RWPE1 (cell line): ENCODE measurements at places on chromosomes 1 and 21.

DNA sequence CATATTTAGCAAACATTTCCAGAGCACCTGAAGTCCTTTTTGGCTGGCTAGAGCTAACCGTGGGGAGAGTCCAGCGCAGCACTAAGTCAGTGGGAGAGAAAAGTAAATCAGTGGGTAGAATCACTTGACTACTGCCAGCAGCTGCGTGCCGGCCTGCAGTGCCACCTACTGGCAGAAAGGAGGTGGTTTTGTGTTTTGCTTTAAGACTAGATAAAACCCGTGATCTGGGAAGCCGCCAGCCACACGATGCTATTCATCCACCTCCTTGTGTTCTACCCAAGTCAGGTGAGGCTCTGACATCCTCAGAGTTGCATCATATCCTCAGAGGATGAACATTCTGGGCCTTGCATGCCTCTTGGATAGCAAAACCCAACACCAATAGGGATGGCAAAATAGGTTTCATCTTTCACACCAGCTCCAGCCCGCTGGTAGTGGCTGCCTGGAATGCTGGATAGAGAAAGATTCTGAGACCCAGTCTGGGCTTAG lies 14.1 kb upstream of the HEYL start:
- DNase-seq = peak; percentile 60

DNA sequence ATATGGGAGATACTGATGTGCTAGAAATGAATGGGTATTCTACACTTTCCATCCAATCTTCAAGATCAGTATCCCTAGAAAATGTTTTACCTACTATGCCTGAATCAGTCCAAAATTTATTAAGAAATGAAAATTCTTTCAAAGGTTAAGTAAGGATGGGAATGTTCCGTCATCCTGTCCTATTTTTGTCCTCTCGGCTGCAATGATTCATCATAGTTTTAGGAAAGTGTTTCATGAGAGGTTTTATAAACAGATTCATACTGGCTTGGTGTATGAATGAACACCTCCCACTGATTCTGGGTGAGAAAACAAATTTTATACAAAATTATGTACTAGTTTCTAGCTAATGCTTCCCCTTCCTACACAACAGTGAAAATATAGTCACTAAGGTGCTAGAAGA lies 504.6 kb upstream of the NR5A2 start:
- DNase-seq = no peak

DNA sequence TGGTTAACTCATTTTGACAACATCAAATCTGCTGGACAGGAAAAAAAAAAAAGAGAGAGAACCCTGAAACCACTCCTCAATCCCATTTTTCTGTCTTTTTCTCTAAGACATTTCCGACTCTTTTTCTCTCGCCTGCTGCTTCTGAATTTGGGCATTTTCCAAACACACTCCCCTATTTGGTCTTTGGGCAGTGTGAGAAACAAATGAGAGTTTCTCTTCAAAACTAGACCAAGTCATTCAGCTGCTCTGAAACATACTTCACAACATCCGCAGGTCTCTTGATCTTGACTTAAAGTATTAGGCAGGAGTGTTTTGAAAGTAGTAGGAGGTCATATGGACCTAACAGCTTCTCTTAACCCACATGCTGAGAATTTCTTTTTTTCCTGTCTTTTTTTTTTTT lies 364.8 kb upstream of the ESRRG start:
- DNase-seq = no peak

- no peak for DNase-seq
Observed at GRCh38 chr1:246602194-246602593, 35.9 kb downstream of the CNST start.

GRCh38 chr1:198156111-198156744 lies 570 bp upstream of the NEK7 start:
- DNase-seq = peak; percentile 72

DNA sequence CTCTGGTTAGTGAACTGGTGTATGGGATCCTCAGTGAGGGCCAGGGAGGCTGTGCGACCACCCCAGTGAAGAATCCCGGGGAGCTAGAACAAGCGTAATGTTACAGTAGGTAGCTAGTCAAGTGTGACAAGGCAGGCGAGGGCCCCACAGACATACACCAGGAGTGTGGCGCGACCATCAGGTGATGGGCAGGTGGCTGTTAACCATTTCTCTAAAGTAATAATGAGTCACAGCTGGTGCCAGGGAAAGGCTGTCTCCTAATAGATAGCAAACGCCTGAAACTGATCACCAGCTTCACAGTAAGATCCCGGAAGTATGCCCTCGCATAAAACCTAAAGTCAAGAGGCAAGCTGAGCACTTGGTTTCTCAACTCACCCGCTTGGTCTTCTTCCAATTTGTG lies 40.5 kb upstream of the TARBP1 start:
- DNase-seq = no peak

- DNase-seq = no peak
Observed at GRCh38 chr1:28905921-28906666, 8.3 kb upstream of the EPB41 start.

GRCh38 chr1:154879038-154879421 lies 8.9 kb upstream of the KCNN3 start:
- no peak for DNase-seq

- DNase-seq = no peak
Observed at GRCh38 chr1:217564833-217565232, 66.1 kb downstream of the GPATCH2 start.

DNA sequence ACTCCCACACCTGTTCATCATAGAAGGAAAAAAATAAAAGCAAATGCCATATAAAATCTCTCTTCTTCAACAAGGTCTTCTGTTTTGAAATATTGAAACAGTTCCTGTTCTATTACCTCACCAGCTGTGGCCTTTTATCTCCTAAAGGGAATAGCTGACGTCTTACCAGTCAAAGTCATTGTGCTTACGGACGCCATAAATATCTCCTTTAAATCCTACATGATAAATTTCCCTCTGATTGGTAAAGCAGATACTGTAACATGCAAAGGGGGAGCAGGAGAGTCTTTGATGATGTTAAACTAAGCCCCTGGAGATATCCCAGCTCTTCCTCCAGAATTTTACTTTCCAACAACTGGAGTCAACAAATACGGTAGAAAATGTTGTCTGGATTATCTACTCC lies 168.4 kb downstream of the ZC3H11B start:
- DNase-seq = no peak

- no peak for DNase-seq
Observed at GRCh38 chr21:44349847-44350772, 3.3 kb upstream of the TRPM2 start.

- DNase-seq = peak; percentile 61
Observed at GRCh38 chr1:39132505-39133339, 71.8 kb upstream of the MACF1 start.

DNA sequence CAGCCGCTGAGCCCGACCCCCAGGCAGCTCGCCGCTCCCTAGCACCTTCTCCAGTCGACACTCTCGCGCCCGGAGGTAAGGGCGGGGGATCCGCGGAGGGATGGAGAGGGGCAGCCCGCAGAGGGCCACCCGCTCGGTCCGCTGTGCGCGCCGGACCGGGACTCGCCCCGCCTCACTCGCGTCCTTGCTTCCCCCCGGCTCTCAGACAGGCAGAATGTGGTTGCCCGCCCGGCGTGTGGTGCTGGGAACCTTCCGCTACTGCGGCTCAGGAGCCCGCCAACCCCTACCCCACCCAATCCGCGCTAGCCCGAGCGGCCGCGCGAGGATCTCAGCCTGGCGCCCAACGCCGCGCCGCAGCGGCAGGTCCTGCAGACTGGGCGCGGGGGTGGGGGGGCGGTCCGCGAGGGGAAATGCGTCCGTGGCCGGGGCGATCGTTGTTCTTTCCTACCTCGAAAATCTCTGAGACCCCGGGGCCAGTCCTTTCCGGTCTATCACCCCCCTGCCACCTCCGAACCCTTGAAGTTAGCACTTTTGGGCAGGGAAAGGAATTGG lies 404 bp downstream of the LRRC8C start:
- DNase-seq = peak; percentile 54

- DNase-seq = no peak
Observed at GRCh38 chr1:62810420-62811274, 26.7 kb downstream of the ATG4C start.
